ENCODE measurements at places on chromosomes 6 and 20. TPM values are rescaled to one million over a fixed set of nuclear protein-coding genes. Genes with fewer than 3 reads are reported as not detected.

DNA sequence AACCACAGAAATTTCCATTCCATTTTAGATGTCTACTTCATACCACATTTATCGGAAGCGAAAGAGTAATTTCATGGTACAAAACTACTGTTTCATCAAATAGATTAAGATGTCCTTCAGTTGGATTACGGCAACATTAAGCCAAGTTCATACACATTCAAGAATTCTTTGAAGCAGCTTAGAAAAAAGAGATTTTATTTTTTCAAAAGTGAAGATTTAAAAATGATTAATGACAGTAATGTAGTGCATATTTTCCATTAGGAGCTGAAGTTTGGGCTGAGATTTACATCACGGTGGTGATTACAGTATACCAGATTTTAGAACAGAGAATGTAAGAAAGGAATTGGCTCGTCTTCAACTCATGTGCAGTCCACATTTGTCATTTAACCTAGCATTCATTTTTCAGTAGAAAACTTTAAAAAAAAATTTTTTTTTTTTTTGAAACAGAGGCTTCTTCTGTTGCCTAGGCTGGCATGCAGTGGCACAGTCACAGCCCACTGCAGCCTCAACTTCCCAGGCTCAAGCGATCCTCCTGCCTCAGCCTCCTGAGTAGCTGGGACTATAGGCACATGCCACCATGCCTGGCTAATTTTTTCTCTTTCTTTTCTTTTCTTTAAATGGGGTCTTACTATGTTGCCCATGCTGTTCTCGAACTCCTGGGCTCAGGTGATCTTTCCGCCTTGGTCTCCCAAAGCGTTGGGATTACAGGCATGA, 1.9 kb downstream of the SYNJ2 start:
- no peak for DNase-seq

- no peak for DNase-seq
Observed at GRCh38 chr20:52852714-52853113, 119.4 kb upstream of the TSHZ2 start.

DNA sequence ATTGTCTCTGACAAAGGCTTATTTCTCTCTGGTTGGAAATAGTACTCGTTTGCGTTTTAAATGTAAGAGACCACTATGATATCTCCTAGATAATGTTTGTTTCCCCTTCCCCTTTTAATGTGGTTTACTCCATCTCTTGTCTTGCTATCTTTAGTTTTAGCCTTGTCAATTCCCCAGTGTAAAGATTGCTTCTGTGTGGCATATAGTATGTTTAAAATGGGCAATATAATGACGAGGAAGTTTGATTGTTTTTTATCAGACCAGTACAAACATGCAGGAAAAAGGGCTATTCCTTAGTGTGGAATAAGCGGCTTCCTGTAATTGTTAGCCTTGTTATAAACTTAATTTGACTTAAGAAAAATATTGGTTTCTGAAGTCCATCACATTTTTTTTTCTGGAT, 3.1 kb downstream of the QKI start:
- DNase-seq: no peak

DNA sequence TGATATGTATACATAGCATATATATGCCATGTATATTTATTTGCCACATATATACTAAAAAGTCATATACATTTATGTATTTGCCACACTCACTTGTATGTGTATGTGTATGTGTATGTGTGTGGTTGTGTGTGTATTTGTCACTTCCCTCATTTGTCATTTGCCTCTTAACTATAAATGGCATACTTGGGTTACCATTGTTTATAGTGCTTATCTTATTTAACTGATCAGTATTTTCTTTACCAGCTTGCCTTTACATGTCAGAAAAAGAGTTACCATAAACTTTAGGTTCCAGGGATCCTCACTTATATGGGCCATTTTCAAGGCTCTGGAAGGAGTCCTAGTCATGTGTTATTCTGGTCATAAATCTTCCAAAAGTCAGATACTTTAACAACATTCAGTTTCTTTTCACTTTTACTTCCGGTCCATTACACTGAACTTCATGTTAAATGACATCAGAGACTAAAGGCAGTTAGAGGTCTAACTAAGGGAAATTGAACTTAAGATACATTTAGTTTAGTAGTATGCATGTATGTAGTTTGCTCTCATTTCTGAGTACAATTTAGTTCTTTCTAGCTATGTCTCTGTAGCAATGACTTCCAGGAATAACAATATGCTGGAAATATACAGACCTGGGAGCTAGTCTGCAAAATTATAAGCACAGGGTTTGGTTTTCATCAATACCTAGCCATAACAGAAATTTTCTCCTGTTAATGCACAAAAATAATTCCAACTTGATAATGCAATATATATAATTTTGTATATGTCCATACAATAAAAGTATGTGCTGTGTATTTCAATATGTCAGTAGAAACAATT, 33.7 kb upstream of the HIVEP1 start:
- no peak for DNase-seq

DNA sequence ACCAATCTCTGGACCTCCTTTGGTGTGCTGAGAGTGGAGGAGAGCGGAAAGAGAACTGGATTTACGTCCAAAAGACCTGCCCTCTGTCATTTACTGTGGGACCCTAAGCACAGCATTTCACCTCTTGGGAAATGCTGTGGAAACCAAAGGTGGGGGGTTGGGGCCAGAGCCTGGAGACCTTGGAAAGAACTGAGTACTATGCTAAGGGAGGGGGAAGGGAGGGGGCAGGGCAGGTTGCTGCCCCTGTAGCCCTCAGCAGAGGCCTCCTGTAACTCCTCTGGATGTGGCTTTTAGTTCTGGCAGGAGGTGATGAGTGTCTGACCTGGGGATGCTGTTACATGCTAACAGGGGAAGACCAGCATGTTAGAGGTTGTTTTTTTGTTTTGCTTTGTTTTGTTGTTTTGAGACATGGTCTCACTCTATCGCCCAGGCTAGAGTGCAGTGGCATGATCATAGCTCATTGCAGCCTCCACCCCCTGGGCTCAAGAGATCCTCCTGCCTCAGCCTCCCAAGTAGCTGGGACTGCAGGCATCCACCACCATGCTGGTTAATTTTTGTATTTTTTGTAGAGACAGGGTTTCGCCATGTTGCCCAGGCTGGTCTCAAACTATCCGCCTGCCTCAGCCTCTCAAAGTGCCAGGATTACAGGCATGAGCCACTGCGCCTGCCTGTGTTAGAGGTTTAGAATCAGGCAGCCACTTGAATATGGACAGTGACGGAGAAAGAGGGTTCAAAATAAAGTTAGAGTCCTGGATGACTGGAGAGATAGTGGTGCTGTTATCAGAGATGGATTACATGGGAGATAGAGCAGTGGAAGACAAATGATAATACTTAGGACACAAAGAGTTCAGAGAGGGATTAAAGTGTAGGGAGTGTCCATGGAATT, 18.4 kb upstream of the PARD6B start:
- no peak for DNase-seq

DNA sequence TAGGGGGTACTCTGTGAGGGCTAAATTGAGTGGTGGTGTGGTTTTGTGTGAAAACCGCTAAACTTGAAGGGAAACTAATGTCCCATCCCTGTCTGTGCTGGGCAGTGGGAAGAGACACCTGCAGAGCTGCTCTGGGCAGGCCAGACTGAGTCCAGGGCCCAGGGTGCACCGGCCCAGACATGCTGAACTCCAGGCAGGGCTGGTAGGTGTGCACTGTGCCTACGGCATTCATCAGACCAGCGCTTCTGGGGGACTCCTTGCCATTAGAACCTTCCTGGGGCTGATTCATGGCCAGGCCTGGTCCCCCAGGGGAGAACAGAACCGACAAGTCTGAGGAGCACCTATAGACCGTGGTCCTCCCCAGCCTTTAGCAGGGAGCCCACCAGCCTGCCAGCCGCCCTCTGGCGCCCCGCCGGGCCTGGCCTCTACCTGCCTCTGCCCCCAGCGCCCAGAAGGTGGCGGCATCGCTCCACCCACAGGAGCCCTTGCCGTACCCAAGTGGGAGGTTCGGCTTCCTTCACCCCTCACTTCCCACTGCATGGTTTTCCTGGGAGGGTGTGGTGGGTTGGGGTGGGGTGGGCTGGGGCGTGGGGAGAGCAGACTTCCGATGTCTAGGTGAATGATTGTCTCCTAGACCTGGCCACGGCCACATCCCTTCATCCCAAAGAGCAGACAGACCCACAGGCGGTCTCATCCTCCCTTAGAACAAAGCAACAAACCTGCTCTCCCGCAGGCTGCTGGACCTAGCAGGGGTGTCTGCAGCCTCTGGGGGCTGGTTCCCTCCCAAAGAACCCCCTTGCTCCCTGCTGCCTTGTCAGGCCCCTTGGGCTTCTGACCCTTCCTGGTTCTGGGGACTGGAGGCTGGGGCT, 15.5 kb downstream of the CCDC167 start:
- peak; percentile 72 for DNase-seq

DNA sequence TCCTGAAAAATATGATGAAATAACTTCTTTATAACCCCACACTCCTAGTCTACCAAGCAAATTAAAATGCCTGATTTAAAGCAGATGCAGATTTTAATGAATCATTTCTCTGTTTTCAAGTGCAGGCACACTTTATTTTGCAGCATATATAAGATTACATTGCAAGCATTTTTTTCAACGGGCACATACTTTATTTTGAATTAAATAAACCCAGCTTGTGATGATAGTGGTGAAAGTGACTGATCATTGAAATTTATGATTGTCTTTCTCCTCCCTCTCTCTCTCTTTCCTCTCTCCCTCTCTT, 12.2 kb upstream of the MOXD1 start:
- DNase-seq: no peak

DNA sequence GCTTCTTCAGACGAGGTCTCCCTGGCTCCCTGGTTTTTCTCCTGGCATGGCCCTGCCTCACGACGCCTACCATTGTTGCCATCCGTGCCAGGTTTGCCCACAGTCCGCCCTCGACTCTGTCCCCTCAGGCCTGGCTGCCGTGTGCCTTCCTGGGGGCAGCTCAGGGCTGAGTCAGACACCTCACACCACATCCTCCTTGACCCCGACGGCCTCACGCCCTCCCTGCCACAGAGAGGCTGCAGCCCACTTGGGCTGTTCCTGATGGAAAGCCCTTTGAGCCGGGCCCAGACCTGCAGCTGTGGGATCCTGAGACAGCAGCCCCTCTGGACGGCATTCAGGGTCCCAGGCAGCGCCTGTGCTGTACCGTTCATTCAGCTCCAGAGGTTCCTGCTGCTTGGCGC, 108.3 kb downstream of the PSMB1 start:
- no peak for DNase-seq

DNA sequence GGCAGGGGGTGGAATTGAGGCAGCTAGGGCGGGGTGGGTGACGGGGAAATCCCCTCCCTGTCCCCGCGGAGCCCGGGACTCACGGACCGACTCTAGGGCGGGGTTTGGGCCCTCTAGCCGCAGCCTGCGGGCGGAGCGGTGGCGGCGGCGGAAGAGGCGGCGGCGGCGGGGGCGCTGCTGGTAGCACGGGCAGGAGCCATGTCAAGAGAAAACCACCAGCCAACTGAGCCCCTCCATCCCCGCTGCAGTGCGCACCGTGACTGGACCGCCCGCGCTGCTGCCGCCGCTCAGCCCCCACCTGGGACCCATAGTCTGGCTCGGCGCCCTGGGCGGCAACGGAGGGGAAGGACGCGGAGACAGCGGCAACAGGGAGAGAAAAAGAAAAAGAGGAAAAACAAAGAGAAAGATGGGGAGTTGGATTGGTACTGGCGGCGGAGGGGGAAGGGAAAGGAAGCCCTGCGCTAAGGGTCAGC, 1.2 kb upstream of the C6orf62 start:
- DNase-seq: peak; percentile 75

GRCh38 chr6:119333063-119333609, 16.4 kb downstream of the MAN1A1 start:
- no peak for DNase-seq

DNA sequence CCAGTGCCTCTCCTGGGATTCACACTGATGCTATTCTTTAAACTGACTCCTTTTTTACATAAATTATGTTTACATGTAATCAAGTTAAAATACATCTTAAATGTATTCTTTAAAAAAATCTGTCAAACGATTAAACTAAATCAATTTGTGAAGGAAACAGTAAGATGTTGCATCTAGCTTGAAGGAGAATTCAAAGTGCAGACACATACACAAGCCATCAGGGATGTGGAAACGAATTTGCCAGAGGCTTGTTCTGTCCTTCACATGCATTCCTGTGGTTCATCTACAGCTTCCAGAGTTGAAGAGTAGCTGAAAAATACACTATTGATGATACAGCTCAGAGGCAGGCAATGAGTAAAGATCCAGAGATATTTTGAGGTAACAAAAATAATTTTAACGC, 7.3 kb upstream of the BPIFB3 start:
- no peak for DNase-seq

- DNase-seq: no peak
Observed at GRCh38 chr6:92942549-92942948, 476.8 kb downstream of the EPHA7 start.

GRCh38 chr6:16539086-16539931, 222.0 kb downstream of the ATXN1 start:
- DNase-seq: no peak

- DNase-seq: no peak
Observed at GRCh38 chr6:30360139-30360538, 15.2 kb downstream of the RPP21 start.

GRCh38 chr20:16661756-16662155, 68.1 kb upstream of the SNRPB2 start:
- DNase-seq: no peak

- no peak for DNase-seq
Observed at GRCh38 chr20:59586613-59587012, 17.7 kb upstream of the PHACTR3 start.

- DNase-seq: no peak
Observed at GRCh38 chr6:124671324-124671723, 290.9 kb upstream of the RNF217 start.

DNA sequence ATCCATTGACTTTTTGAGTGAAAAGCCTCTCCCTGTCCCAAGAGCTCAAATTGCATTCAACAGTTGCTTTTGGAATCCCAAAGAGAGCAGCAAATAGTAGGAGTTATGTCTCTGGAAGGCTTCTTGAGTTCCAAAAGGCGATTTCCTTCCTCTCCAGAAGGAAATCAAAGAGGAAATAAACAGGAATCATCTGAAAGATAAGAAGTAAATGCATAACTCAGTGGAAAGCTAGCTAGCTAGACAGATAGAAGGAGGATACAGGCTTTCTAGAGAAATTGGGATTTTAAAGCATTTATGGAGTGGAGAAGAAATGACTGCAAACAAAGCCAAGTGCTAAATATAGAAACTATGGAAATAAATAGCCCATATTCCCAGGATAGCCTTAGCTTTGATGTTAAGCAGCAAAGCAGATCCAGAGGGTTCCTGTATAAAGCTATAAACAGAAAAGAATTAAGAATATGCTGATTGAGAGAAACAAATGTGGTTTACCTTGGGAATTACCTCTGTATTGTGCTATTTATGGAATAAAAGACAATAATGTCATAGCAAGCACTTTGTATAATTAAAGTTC, 214.7 kb downstream of the PLCB1 start:
- no peak for DNase-seq

- peak; percentile 53 for DNase-seq
Observed at GRCh38 chr20:63955281-63955826, 862 bp downstream of the UCKL1 start.

POPDC3 gene
- not detected for total RNA-seq

SSTR4 gene
- total RNA-seq: not detected

ASIP gene
- not detected for total RNA-seq

VSTM2L gene
- total RNA-seq: 0.30 TPM

ADGB gene
- total RNA-seq: not detected

MEP1A gene
- total RNA-seq: not detected

CAGE1 gene
- total RNA-seq: 0.30 TPM

MYL9 gene
- 0.95 TPM for total RNA-seq
